ENCODE measurements at places on chromosomes 3 and 15. TPM values are rescaled to one million over a fixed set of nuclear protein-coding genes. Genes with fewer than 3 reads are reported as not detected.

The TTLL13 gene
- total RNA-seq = 0.24 TPM

The GOLIM4 gene
- 5.8 TPM for total RNA-seq

The CCDC54 gene
- total RNA-seq = not detected

The NAA80 gene
- total RNA-seq = 19.5 TPM

The PEX5L gene
- 0.23 TPM for total RNA-seq

The TUSC2 gene
- total RNA-seq = 16.2 TPM

The SCAMP5 gene
- 0.31 TPM for total RNA-seq

The DUOX1 gene
- 0.34 TPM for total RNA-seq

The SMCO1 gene
- not detected for total RNA-seq

The SCG5 gene
- 3.5 TPM for total RNA-seq

The OSTN gene
- not detected for total RNA-seq

The SLC2A2 gene
- not detected for total RNA-seq

The TRPM1 gene
- not detected for total RNA-seq

The NRROS gene
- 20.6 TPM for total RNA-seq

The HDDC3 gene
- 53.7 TPM for total RNA-seq

The GJD2 gene
- total RNA-seq = not detected

The SNRPA1 gene
- total RNA-seq = 132 TPM

The CCDC13 gene
- 0.32 TPM for total RNA-seq

The AGBL1 gene
- 0.14 TPM for total RNA-seq

The FGD5 gene
- not detected for total RNA-seq

The RHOV gene
- total RNA-seq = 0.23 TPM

The ZNF774 gene
- 2.7 TPM for total RNA-seq

The GFM1 gene
- 44.9 TPM for total RNA-seq

The RBPMS2 gene
- total RNA-seq = 0.14 TPM

The NT5DC2 gene
- total RNA-seq = 24.3 TPM

The JAGN1 gene
- 34.6 TPM for total RNA-seq

The ITIH3 gene
- total RNA-seq = not detected

The TM4SF4 gene
- total RNA-seq = not detected

The SKOR1 gene
- 0.95 TPM for total RNA-seq

The DMXL2 gene
- 10.8 TPM for total RNA-seq

The SHC4 gene
- 2.1 TPM for total RNA-seq

The PIF1 gene
- total RNA-seq = 39.7 TPM

The STRA6 gene
- total RNA-seq = 0.46 TPM

The PPIP5K1 gene
- 38.5 TPM for total RNA-seq

The ZBTB38 gene
- total RNA-seq = 50.7 TPM

The TMEM40 gene
- not detected for total RNA-seq

The SLC9A9 gene
- total RNA-seq = 5.2 TPM

The ACKR4 gene
- not detected for total RNA-seq

The FAM98B gene
- 30.3 TPM for total RNA-seq

The NAALADL2 gene
- total RNA-seq = not detected

The PPP1R14D gene
- not detected for total RNA-seq

The CLRN1 gene
- not detected for total RNA-seq

The EFCAB12 gene
- 1.4 TPM for total RNA-seq

The IQCH gene
- total RNA-seq = 3.6 TPM

The MINAR1 gene
- total RNA-seq = 0.37 TPM

The NKIRAS1 gene
- total RNA-seq = 2.5 TPM

The COL6A5 gene
- not detected for total RNA-seq

The ZDHHC23 gene
- total RNA-seq = 3.6 TPM

The GOLGA6L9 gene
- total RNA-seq = 4.9 TPM

The CFAP100 gene
- total RNA-seq = not detected

The CNTN6 gene
- total RNA-seq = not detected

The FILIP1L gene
- 0.46 TPM for total RNA-seq

The KLHDC8B gene
- 5.4 TPM for total RNA-seq

The CACNA2D3 gene
- total RNA-seq = not detected

The RTP1 gene
- not detected for total RNA-seq

The CP gene
- not detected for total RNA-seq

The PLA2G4D gene
- not detected for total RNA-seq

The LRRIQ4 gene
- not detected for total RNA-seq
